ENCODE measurements at places on chromosomes 12 and 14.

DNA sequence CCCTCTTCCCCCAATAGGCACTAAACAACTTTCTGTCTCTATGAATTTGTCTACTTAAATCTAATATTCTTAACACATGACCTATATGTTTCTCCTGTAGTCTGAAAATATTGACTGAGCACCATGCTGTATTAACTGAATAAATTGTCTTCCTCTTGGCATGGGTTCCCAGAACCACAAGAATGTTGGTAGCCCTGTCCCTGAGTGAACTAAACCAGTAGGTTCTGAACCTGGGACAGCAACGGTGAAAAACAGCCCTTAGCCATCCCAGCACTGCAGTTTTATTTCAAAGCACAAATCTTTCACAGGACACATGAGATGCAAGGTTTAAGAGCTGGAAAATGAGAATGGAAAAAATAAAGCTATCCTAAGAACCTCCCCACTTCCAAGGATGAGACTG lies 20.4 kb upstream of the HSP90B1 start:
- no peak for DNase-seq

- DNase-seq: no peak
Measured at GRCh38 chr14:91127401-91127801, 13.5 kb downstream of the DGLUCY start.

GRCh38 chr14:68076451-68076850 lies 256.9 kb downstream of the RAD51B start:
- no peak for DNase-seq

- DNase-seq: peak; percentile 50
Measured at GRCh38 chr12:31325524-31325875, 450 bp downstream of the SINHCAF start.

- DNase-seq: no peak
Measured at GRCh38 chr12:102765736-102766135, 151.3 kb downstream of the PAH start.

GRCh38 chr14:20436363-20436755 lies 393 bp upstream of the KLHL33 start:
- DNase-seq: no peak

All from stimulated activated CD4-positive, alpha-beta T cell treated with anti-CD3 and anti-CD28 coated beads, Interleukin-15, amount 100 ng/mL, for 24 hours (primary cell).